Endothelial cell (in vitro differentiated cells): ENCODE measurements at places on chromosomes 6 and 20. TPM values are rescaled to one million over a fixed set of nuclear protein-coding genes. Genes with fewer than 3 reads are reported as not detected.

Gene RIPOR2
- total RNA-seq = 1.1 TPM

Gene GLP1R
- total RNA-seq = 42.5 TPM

Gene ECT2L
- total RNA-seq = not detected

Gene SLC29A1
- total RNA-seq = 142 TPM

Gene PAK5
- 0.10 TPM for total RNA-seq

Gene KHDC3L
- not detected for total RNA-seq

Gene PAX1
- not detected for total RNA-seq

Gene TOX2
- 5.0 TPM for total RNA-seq

Gene SLC44A4
- total RNA-seq = 1.6 TPM

Gene GSTA3
- total RNA-seq = not detected

Gene ZNF335
- total RNA-seq = 22.9 TPM

Gene INSM1
- not detected for total RNA-seq

GRCh38 chr20:34514897-34515483 is 1.2 kb upstream of the DYNLRB1 start:
- DNase-seq = no peak

GRCh38 chr20:50005471-50005981 is 22.7 kb downstream of the SNAI1 start:
- DNase-seq = no peak

GRCh38 chr6:40753048-40753447 is 165.9 kb upstream of the LRFN2 start:
- DNase-seq = no peak

- no peak for DNase-seq
These were observed 347.0 kb downstream of the DOK5 start for GRCh38 chr20:54822386-54822785.

- DNase-seq = no peak
These were observed 52.1 kb upstream of the FBXO30 start for GRCh38 chr6:145866456-145867396.

DNA sequence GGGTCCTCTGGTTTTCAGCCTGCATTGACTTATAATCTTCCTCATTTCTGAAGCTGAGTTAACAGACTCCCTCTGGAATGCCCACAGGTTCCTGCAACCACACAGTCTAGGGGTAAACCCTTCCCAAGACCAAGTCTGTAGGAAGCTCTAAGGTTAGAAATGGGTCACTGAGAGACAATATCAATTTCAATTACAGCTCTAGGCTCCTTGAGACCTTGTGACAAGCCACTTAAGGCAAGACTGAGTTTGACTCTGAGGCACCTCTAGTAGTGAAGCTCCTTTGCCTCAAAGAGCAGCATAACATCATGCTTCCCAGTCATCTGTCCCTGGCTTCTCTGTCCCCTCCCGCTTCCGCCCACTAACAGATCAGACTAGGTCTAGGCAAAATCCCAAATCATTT is 333.2 kb upstream of the JARID2 start:
- DNase-seq = no peak

- DNase-seq = no peak
These were observed 392.4 kb downstream of the QKI start for GRCh38 chr6:163806755-163807499.

GRCh38 chr20:36154700-36155628 is at the start of gene EPB41L1:
Gene EPB41L1, plus strand, starts transcription at chr20:36154740. Its CDS starts 19,038 bp downstream, at chr20:36173778.
- peak; percentile 21 for DNase-seq

GRCh38 chr20:15075586-15075985 is 738.2 kb upstream of the FLRT3 start:
- DNase-seq = no peak

DNA sequence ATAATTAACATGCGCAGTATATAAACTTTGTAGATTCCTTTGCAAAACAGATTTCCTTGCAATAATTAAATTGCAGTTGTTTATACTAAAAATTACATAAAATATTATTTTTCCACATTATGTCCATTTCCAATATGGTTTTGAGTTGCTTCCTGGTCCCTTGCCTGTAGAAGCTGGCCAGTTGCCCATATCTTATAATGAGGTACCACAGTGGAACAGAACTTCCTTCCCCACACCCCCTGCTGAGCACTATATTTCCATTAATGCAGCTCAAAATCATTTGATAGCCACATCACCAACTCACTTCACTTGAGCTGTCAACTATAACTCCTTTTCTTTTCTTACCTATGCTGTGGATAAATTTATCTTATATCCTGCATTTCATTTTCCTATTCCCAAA is 194.6 kb downstream of the DST start:
- DNase-seq = no peak

DNA sequence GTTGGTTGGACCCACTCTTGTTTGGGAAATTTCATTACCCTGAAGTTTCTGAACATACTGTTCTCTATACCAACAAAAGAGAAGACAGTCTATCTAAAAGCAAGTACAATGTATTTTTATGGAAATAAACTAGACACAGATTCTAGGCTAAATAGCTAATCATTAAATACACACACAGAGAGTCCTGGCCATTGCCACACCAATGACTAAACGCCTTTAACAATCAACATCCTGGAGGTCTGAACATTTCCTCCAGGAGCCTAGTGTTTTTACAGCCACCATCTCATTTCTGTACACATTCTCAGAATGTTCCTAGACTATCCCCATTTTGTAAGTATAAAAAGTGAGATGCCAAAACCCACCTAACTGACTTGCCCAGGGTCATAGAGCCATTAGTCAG is 141.6 kb upstream of the RREB1 start:
- no peak for DNase-seq

- DNase-seq = no peak
These were observed 3.4 kb downstream of the TXNDC5 start for GRCh38 chr6:7907159-7907558.

- peak; percentile 55 for DNase-seq
These were observed 80.3 kb upstream of the HTR1E start for GRCh38 chr6:86856937-86857563.

DNA sequence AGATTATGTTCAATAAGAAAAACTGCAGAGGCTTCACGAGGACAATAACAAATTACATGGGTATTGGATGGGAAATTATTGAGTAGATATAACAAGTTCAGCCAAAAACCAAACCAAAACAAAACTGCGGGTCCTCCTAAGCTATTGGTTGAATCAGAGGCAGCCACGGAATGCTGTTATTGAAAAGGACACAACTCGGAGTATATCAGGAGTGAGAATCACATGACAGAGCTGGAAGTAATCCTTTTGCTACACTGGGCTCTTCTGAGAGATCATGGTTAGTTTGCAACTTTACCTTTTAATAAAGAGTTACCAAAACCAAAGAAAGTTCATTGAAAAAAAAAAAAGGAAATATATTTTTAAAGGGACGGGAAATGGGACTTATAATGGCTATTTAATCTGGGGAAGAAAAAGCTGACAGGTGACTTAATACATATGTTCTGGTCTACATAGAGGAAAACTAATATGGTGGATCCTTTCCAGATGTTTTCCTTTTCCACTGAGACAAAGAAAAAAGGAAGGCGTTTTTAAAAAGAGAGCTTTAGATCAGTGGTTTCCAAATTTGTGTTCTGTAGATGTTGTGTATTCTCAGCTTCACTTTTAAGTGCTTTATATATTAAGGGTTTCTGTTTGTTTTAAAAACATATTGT is 6.9 kb upstream of the CITED2 start:
- DNase-seq = no peak

GRCh38 chr6:18371656-18372055 is 15.5 kb upstream of the RNF144B start:
- no peak for DNase-seq

GRCh38 chr6:107769053-107769658 is 55.0 kb downstream of the SCML4 start:
- DNase-seq = no peak

- DNase-seq = no peak
These were observed 10.1 kb upstream of the ZNF337 start for GRCh38 chr20:25706793-25707192.

GRCh38 chr6:134840086-134840867 is 109.6 kb downstream of the ALDH8A1 start:
- no peak for DNase-seq

- DNase-seq = no peak
These were observed 32.5 kb upstream of the MCUR1 start for GRCh38 chr6:13846841-13847240.

DNA sequence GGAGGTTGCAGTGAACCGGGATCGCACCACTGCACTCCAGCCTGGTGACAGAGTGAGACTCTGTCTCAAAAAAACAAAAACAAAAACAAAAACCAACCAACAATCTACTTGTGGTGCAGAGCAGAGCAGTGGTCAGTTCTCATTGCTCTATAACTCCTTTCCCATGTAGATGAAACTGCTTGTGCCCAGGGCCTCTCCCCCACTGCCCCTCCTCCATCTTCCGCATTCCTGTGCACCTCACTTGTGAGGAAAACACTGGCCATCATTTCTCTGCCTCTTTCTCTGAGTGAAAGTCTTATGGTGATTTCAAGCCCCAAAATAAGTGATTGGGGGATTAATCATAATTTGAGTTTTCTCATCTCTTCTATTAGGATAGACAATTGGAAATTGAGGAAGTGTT is 63.9 kb upstream of the GLP1R start:
- DNase-seq = no peak

- no peak for DNase-seq
These were observed 103.5 kb downstream of the SAMD5 start for GRCh38 chr6:147611992-147612391.

GRCh38 chr6:36381502-36382389 is 5.7 kb downstream of the ETV7 start:
- DNase-seq = no peak

DNA sequence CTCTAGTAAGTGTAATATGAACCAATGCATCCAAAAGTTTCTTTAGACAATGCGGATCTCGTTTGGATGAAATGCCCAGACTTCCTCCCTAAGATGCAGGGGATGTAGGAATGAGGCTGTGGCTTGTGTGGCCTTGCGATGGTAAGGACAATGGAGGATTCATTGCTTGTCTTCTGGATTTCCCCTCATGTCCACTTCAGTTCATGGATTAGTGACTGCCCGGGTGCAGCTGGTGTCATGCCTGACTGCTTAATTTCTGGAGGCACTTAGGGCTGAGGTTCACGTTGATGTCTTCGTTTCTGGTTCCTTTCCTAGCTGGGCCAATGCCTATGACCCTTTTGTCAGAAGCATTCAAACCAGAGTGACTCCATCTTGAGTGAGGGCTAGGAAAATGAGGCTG is 93.8 kb downstream of the SCP2D1 start:
- no peak for DNase-seq

GRCh38 chr20:41701588-41702348 is 83.6 kb upstream of the CHD6 start:
- no peak for DNase-seq

GRCh38 chr6:137690721-137691120 is 176.3 kb upstream of the TNFAIP3 start:
- no peak for DNase-seq

GRCh38 chr6:107800564-107801164 is 23.4 kb downstream of the SCML4 start:
- DNase-seq = no peak

DNA sequence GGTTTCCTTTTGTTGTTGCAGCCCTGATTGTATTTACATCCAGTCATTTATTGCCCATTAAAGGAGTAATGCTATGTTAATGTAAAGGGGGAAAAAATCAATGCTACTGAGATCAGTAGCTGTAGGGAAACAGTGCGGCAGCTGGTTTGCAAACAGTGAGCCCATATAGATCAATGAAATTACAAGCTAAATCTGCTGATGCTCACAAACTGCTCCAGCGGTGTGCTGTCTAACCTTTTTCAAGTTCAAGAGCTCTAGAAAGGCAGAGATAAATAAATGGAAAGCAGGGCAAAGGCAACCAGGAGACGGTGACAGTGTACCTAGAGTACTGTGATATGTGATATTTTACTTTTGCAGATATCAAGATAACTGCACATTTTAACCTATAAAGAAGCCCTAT is 449.0 kb upstream of the MMS22L start:
- no peak for DNase-seq

- no peak for DNase-seq
These were observed 405.9 kb upstream of the SULF2 start for GRCh38 chr20:48191200-48191599.

DNA sequence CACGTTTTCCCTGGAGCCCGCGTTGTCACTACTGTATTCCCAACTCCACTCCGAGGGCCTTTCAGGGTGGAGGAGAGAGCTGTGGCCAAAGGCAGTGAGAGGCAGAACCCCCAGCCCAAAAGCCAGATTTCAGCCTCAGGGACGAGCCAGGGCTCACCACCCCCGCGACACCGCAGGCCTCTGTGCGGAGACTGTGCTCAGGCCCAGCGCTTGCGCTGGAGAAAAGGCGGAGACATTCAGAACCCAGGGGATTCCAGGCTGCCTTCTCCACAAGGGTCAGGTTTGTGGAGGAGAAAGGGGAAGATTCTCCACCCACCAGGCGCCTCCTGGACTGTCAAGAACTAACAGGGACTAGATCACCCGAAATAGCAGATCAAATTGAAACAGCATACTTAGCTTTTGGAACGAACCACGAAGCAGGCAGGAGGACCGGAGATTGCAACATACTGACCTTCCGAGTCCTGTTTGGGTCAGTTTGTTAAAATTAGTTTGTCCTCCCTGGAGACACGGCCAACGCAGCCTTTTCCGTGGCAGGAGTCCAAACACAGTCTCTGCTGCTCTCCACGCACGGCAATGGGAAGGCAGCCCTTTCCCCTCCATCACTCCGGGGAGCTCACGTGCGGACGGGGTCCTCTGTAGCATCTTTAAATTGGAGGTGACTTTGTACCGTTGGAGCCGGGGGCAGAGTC is 14.4 kb downstream of the DLL1 start:
- no peak for DNase-seq

GRCh38 chr20:46400828-46401477 is 5.5 kb downstream of the ELMO2 start:
- DNase-seq = no peak

- DNase-seq = no peak
These were observed 255.6 kb upstream of the ZFP64 start for GRCh38 chr20:52447225-52447551.

- DNase-seq = no peak
These were observed 48.0 kb upstream of the PNRC1 start for GRCh38 chr6:89032599-89032998.

DNA sequence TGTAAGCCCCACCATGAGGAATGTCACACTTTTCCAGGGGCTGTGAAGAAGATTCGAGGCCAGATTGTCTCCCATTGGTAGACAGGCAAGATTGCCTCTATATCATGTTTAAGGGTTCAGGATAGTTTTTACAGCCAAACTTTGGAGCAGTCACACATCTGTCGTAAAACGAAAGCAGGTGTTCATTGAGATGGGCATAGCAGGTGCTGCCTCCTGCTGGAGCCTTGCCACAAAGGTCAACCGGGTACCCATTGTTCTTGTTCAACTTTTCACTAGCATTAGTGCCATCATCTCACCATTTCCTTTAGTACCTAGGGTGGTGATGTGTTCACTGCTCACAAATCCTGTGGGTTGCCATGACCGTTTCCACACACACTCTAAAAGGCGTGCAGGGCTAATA is 198.3 kb downstream of the HTR1B start:
- no peak for DNase-seq

DNA sequence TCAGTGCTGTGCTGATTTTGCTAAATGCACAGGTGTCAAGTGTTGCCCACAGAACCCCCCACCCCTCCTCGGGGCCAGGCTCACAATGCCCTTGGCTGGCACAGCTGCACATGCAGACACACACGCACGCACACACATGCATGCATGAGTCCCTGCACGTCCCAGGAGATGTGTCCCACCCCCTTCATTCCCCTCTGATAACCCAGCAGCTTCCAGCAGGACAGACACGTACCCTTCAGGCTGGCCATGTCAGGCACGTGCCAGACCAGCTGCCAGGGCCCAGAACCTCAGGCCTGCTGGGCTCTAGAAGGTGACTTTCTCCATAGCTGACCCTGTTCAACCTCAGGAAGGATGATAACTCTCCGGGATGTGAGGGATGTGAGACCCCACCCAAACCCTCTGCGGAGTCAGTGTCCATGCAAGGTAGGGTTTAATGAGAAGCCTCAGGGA is 44.4 kb downstream of the MRPL14 start:
- DNase-seq = no peak
